ENCODE measurements at places on chromosomes 16 and 17.
A peak's percentile ranks its signal among the peaks of the same experiment; 100 is the strongest.

- no peak for DNase-seq
Measured at GRCh38 chr16:1003391-1004347, 22.1 kb downstream of the SOX8 start.

DNA sequence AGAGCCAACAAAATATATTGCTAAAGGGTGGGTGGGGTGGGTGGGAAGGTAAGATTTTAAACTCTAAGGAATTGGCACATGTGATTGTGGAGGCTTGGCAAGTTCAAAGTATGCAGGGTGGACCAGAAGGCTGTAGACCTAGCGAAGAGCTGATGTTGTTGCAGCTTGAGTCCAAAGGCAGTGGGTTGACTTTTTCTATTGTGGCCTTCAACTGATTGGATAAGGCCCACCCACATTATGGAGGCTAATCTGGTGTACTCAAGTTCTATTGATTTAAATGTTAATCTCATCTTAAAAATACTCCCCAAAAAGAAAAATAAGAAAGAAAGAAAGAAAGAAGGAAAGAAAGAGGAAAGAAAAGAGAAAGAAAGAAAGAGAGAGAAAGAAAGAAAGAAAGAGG is 22.4 kb downstream of the ZNF200 start:
- DNase-seq, result no peak

GRCh38 chr16:9850817-9851216 is 331.4 kb downstream of the GRIN2A start:
- DNase-seq, result no peak

DNA sequence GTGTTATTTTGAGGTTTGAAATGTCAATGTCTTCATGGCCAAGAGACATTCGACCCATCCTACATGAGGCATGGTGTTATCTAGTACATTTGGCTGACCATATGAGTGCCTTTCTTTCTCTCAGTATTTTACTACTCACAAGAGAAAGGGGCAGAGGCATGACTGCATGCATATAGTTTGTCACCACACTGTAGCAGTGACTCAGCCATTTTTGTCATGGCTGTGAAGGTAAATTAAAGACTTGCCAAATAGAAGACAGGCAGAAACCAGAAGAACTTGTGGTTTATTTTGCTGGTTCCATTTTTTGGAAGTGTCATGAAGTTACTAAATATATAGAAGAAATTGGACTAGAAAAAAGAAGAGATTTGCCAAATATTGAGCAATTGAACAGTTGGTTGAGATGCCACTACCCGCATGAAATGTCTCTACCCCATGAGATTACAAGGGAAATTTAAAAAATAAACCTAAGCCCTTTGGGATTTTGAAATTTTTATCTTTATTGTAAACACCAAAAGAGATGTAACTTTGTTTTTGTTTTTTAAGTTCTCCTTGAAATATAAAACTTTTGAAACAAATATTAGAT is 170.3 kb downstream of the CHD9 start:
- DNase-seq, result no peak

DNA sequence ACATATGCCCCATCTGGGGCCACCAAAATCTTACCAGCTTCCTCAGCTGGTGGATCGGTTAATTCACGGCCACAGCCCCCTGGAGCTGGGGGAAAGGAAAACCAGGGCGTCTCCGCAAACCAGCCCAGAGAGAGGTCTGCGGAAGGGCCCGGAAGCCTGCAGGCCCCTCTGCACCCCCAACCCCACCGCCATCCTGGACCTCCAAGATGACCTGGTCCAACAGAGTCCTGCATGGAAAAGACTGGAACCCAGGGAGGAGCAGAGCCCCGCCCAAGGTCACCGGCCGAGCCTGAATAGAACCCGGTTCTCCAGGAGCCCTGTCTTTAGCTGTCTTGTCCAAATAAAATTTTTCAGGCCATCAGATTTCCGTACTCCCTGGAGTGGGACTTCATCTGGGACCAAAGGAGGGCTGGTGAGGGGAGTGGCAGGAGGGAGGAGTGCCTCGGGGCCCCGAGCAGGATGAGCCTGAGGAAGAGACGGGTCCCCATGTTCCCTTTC is 37.4 kb upstream of the NDRG4 start:
- DNase-seq, result no peak

GRCh38 chr17:3974138-3974687 is 10.0 kb upstream of the ATP2A3 start:
- DNase-seq, result no peak

- no peak for DNase-seq
Measured at GRCh38 chr17:58352596-58353388, 791 bp upstream of the SUPT4H1 start.

- DNase-seq, result no peak
Measured at GRCh38 chr16:67959536-67960329, 8.7 kb downstream of the SLC12A4 start.

- DNase-seq, result no peak
Measured at GRCh38 chr17:78970834-78971755, 8.6 kb downstream of the LGALS3BP start.

DNA sequence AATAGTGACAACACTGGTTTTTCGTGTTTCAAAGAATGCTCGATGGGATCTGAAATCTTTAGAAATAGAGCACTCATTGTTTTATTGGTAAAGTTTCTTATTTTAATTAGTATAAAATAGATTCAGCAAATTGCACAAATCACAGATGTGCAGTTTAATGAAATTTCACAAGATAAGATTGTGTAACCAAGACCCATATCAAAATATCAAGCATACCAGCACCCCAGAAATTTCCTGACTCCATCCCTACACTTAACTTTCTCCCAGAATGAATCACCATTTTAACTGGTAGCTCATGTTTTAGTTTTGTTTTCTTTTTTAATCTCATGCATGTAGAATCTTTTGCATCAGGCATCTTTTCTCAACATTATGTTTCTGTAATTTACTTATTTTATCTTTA is 185.9 kb downstream of the KCNJ2 start:
- DNase-seq, result no peak

GRCh38 chr16:55078153-55078552 is 147.5 kb downstream of the IRX5 start:
- DNase-seq, result no peak

- peak; percentile 8 for DNase-seq
Measured at GRCh38 chr17:67378454-67379250, 1.6 kb downstream of the PITPNC1 start.

DNA sequence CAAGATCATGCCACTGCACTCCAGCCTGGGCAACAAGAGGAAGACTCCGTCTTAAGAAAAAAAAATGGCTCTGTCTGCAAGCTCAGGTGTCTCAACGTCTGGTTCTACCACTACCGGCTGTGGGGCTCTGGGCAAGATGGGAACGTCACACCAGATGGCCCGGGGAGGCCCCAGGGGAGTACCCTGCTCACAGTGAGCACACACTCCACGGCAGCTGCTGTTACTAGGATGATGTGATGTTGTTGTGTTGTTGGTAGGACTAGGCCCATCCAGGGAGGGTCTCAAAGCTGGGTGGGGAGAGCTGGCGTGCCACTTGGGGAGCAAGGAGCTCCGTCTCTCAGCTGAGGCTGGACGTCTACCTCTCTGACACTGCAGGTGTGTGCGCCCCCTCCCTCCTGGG is 9.4 kb upstream of the NPTX1 start:
- no peak for DNase-seq

- DNase-seq, result no peak
Measured at GRCh38 chr17:69677130-69677529, 262.6 kb downstream of the MAP2K6 start.

DNA sequence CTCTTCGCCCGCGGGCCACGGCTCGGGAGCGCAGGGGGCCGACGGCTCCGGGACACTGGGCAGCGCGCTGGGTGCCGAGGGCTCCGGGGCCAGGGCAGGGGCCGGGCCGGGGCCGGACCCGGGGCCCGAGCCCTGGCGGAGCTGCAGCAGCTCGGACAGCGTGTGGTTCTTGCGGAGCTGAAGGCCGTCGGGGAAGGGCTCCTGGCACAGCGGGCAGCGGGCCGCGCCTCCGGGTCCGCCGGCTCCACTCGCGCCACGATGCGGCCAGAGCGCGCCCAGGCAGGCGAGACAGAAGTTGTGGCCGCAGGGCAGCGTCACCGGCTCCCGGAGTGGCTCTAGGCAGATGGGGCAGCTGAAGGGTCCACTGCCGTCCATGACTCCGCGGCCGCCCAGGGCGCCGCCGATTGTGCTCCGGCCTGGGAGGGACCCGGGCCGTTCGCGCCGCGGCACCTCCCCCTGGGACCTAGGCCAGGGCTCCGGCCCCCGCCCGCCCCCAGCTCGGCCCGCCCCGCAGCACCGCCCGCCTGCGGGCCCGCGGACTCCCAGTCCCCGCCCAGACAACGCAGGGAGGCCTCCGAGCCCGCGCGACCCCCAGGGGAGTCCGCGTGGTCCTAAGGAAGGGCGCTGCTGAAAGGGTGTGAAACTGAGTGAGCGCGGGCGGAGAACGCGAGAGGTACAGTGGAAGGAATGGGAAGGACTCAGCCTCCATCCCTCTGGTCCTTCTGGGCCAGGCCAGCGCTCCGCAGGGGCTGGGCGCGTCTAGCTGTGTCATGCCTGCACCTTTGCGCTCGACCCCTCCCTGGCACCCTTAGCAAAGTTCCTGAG is at the start of gene TRIM47:
Gene TRIM47, minus strand, starts transcription at position 408 of the 825 bp plus-strand sequence. Its CDS starts 33 bp downstream, at position 375.
- no peak for DNase-seq

DNA sequence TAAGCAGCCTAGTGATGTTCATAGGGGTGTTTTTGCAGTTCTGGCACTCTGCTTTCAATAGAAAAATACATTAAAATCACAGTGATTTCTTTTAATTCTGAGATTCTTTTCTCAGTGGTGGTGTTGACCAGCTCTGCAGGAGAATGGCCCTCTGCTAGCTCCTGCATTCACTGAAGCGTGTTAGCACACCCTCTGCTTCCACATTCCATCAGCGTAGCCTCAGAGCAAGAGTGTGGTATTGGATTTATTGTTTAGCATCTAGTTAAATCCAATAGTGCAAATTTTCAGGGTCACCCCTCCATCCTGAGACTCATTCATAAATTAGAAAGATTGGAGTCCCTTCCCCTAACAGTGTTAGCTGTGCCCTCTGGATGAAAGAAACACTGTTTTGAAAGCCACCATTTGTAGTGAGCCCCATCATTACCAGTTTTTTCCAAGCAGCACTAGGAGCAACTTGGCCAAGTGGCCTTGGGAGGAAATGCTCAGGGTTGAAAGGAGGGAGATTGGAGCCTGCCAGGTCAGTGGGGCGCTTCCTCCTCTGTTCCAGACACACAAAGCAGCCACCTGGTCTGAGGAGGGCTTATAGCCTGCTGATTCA is 45.7 kb downstream of the B9D1 start:
- DNase-seq, result no peak

GRCh38 chr16:11254913-11255736 is 879 bp downstream of the SOCS1 start:
- no peak for DNase-seq

- peak; percentile 89 for DNase-seq
Measured at GRCh38 chr17:34393401-34393800, 30.4 kb upstream of the CCL1 start.

DNA sequence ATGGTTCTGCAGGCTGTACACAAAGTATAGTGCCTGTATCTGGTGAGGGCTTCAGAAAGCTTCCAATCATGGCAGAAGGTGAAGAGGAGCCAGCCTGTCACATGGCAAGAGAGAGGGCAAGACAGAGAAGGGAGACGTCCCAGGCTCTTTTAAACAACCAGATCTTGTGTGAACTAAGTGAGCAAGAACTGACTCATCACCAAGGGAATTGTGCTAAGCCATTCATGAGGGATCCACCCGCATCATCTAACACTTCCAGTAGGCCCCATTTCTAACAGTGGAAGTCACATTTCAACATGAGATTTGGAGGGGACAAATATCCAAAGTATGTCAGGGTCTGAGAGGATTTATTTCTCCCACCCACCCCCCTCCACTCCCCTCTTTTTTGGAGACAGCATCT is 56.2 kb upstream of the ELAC2 start:
- no peak for DNase-seq

GRCh38 chr16:16021020-16021419 is 71.6 kb downstream of the ABCC1 start:
- DNase-seq, result no peak

GRCh38 chr16:18803569-18804462 is 2.5 kb upstream of the ARL6IP1 start:
- no peak for DNase-seq

GRCh38 chr16:68642436-68643101 is 2.5 kb upstream of the CDH3 start:
- DNase-seq, result peak; percentile 35

DNA sequence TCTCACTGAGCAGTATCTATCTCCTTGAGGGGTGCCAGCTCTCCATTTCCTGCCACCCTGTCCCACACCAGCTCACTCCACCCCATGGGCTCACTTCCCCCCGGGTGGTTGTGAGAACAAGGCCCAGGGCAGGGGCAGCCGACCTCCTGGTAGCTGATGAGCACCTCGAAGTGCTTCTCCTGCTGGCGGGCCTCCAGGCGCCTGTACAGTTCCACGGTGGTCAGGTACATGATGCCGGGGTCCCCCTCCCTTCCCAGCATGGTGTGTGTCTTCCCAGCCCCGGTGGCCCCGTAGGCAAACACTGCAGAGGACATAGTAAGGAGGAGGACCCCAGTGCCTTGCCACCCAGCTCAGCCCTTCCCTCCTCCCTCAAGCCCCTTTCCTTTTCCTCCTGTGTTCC is 12.5 kb downstream of the KIF18B start:
- no peak for DNase-seq

GRCh38 chr16:70695331-70696070 is 9.6 kb upstream of the MTSS2 start:
- no peak for DNase-seq

DNA sequence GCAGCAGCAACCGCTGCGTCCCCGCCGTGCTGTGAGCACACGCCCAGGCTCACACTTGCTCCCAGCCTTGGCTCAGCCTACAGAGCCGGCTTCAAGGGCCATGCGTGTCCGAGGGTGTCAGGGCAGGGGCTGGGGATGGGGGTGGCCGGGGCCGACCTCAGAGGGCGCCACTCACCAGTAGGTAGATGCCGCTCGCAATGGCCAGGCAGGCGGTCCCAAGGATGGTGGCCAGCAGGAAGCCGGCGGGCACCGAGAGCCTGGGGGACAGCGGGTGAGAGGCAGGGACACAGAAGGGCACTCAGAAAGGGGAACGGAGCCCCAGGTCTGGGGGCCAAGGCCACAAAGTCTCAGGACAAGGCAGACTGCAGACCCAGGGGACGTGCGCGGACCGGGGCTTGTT is 4.9 kb downstream of the CYBA start:
- DNase-seq, result no peak

GRCh38 chr17:4199818-4200402 is 56.9 kb downstream of the CYB5D2 start:
- DNase-seq, result no peak

Measured in DMS79 (cell line).